Iris pigment epithelial cell (primary cell): ENCODE measurements at places on chromosomes 11 and 22.

GRCh38 chr11:64776425-64776824, 1.9 kb downstream of the SF1 start:
- DNase-seq = no peak

- DNase-seq = peak; percentile 37
These were observed 612 bp downstream of the IGF2 start for GRCh38 chr11:2138431-2139122.

DNA sequence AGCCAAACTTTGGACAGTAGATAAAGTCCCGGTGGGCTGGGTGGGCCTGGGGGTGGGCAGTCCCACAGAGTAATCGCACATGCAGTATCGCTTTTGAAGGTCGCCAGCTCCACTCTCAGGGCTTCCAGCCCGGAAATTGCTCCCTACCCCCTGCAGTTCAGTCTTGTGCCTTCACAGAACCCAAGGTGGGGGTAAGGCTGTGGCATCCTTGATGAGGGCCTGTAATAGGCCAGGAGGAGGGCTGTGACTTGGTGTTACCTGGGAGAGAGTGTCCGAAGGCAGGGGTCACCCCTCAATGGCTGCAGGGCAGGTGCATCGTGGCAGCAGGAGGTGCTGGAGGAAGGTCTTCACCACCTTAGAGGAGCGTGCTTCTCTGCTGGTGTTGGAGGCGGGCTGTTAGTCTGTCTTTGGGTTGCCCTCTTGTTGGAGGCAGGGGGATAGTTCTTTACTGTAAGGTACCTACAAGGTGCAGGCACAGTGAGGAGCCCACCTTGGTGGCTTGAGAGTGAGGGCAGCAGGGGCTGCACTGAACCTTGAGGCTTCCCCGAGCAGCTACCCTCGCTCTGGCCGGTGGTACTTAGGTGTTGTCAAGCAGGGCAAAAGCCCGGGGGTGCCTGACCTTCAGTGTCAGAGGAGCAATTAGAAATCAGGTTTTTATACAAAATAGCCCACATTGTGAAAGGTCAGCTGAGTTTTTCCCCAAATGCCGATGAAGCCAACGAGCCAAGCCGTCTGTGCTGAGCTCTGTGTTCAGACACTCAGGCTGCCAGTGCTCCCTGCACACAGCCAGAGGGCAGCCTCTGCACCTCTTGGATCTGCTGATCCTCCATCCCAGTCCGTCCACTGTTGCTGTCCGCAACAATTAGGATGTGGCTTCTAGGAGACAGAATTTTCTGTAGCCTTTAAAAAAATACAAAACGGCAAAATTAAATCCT, 21.9 kb downstream of the SAMM50 start:
- no peak for DNase-seq

- DNase-seq = no peak
These were observed 68.9 kb downstream of the C22orf31 start for GRCh38 chr22:28992565-28993356.

- no peak for DNase-seq
These were observed 91.9 kb upstream of the NTM start for GRCh38 chr11:131278472-131278871.

GRCh38 chr11:114219559-114220349, 76.4 kb upstream of the NNMT start:
- peak; percentile 93 for DNase-seq

GRCh38 chr11:125626288-125626950, 1.5 kb downstream of the CHEK1 start:
- DNase-seq = peak; percentile 69

- no peak for DNase-seq
These were observed 31.6 kb upstream of the PRR5 start for GRCh38 chr22:44670220-44670988.

GRCh38 chr11:40100162-40100553, 1359.3 kb downstream of the LRRC4C start:
- no peak for DNase-seq

GRCh38 chr11:18710545-18710944, 12.0 kb downstream of the TMEM86A start:
- no peak for DNase-seq

DNA sequence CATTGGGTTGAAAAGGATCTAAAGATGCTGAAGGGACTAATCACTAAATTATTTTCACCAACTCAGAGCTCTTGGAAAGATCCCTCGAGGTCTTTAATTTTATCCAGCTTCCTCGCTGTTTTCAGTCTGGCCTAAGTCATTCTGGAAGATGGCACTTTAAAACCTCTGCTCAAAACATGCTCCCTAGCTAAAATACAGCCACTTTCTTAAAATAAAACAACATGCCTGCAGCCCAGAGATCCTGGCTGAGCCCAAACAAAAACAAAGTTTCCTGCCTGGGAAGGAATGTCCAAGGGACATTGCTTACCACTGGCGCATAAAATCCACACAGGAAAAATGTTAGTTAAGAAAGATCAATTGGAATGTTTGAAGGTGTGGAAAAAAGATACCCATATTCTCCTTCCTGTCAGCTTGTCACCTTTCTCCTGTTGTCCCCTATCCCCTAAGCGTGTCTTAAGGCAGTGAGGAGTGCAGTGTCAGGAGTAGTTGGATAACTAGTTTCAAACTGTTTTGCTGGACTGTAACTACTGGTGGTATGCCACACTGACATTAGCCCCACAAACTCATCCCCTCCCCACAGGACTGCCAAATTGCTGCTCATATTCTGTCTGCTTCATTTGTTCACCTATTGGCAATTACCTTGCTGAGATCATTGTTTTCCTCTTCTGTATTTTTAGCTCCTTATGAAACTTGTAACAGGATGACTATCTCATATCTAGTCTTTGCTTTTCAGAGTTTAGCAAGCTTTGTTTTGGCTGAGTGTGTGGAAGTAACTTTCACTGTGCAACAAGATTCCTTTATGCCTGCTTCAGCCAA, 108.3 kb upstream of the SESN3 start:
- no peak for DNase-seq

DNA sequence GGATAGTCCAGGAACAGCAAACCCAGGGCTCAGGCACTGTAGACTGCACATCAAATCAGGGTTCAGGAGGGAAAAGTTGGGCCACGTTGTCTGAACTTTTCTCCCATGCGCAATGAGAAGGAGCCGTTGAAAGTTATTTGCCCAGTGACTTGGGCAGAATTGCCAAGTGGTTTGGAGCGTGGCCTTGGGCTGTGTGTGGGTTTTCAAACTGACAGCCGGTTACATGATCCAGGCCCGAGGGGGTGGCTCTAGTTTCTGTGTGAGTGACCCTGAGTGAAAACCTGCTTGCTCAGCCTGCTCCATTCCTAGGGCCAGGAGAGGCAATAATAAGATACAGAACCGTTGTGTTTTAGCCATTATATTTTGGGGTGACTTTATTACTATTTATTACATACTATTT, 20.3 kb downstream of the MB start:
- DNase-seq = no peak

- DNase-seq = no peak
These were observed 125.2 kb downstream of the LRRC4C start for GRCh38 chr11:41334007-41334933.

DNA sequence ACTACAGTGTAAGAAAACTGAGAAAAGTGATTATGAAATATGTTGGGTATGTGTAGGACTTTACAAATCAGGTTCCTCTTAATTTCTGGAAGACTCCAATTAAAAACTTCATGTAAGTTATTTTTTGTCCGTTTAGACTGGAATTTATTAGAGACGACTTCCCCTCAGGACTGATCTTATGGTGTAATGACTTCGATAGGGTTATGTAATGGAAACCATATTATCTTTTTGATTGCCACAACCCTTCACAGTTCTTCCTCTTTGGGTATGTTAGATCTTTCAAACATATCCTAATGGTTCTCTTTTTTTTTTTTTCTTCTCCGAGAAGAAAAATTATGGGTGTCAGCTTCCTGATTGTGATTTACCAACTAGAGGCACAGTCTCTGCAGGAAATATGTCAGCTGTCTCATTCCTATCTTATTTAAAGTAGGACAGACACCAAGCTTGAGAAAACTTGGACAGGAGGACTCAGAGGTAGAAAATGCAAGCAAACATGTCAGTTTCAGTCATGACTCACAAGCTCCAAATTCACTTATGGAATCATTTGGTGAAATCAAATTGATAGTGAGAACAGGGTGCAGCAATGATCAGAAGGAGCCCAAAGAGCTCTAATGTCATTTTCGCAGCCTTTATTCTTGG, 11.1 kb upstream of the LDLRAD3 start:
- DNase-seq = peak; percentile 67

DNA sequence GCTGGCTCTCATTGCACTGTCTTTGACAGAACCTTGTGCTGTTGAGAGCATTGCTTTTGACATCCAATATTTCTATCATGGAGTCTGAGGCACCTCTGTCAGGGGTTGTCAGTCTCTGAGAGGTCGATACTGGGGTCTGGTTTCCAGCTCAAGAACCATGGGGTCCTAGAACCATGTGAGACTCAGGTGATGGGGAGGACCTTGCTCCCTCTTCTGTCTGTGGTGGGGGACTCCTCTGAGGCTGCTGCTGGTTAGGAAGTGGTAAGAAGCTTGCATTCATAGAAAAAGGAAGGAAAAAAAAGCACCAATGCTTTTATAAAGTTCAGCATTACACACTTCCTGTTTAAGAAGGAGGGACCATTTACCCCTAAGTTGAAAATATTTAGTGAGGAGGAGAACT, 91.8 kb upstream of the CD44 start:
- DNase-seq = no peak

DNA sequence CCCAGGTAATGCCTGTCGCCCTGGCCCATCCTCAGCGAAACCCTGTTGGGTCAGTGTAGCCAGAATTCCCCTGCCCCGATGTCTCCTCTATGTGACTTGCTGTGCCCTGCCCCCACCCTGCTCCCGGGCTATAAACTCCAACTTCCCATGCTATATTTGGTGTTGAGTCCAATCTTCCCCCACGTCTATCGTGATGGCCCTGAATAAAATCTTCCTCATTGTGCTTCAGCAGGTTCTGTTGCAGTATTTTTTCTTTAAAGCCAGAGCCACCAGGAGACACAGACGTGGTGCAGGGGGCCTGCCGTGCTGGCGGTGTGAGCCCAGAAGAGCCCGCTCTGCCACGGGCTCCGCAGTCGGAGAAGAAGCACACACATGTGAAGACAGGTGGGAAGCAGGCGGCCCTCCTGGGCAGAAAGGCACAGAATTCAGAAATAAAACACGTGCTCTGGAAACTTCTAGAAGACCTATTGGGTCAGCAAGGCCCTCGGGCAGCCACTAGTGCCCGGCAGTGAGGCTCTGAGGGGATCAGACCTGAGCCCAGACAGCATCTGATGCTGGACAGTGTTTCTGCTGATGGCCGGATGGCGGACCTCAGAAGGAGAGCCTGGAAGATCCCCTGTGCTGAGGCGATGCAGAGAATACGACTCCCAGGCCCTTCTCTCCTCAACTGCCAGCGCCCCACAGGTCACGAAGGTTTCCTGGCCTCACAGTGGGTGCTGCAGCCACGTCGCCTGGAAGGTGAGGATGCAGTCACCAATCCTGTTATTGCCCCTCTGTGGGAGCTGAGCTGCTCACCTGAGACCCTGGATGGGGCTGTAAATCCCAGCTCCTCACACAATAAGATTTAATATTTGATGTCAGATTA, 501.9 kb downstream of the BRD1 start:
- DNase-seq = no peak

- DNase-seq = no peak
These were observed 392.3 kb downstream of the TMEM135 start for GRCh38 chr11:87429996-87430395.

- DNase-seq = no peak
These were observed 20.2 kb downstream of the CBX7 start for GRCh38 chr22:39132281-39132680.

DNA sequence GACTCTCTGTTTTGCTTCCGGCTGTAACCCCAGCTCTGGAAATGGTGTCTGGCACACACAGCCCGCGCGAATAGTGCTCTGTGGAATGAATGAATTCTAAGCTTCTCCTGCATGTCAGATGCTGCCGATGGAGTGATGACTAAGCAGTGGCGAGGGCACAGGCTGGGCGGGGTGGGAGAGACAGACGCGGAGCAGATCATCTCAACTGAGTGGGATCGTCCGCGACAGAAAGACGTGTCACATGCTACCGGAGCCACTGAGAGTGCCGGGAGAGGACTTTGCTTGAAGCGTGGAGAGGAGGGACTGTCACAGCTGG, 334.5 kb downstream of the CTTN start:
- DNase-seq = no peak

DNA sequence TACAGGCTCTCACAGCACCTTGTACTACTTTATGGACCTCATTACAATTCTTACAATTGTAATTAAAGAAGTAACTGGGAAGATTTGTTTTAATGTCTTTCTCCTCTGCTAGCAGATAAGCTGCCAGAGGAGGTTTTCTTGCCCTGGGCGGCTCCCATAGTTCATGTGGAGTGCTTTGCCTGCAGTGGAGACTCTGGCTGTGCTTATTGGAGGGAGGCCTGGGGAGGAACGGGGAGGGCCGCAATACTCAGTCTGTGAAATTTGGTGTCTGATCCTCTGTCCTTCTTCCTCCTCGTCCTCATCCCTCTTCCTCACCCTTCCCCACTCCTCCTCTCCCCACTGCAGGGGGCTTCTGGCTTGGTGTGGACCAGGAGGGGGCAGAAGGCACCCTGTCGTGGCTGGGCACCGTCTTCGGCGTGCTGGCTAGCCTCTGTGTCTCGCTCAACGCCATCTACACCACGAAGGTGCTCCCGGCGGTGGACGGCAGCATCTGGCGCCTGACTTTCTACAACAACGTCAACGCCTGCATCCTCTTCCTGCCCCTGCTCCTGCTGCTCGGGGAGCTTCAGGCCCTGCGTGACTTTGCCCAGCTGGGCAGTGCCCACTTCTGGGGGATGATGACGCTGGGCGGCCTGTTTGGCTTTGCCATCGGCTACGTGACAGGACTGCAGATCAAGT, 5.6 kb downstream of the SLC35C1 start:
- DNase-seq = no peak

DNA sequence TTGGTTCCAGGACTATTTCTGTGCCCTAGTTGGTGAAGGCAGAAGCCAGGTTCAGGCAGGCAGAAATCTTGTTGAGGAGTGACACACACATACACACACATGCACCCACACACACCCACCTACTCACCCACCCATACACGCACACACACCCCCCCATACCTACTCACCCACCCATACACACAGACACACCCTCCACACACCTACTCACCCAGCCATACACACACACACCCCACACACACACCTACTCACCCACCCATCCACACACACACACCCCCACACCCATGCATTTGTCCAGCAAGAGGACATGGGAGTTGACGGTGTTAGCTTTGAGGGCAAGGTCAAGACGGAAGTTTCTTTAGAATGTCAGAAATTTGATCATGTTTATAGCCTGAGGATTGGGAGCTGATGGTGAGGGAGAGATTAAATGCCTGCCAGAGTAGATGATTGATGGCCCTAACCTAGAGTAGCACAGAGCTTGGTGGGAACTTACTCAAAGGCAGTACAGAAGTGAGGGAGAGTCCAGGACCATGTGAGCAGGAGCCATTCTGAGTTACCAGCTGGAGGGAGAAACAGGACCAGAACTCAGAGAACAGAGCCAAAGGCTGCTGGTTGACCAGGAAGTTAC, 68.9 kb downstream of the CYB5R2 start:
- peak; percentile 6 for DNase-seq

GRCh38 chr22:42752230-42752746, 31.6 kb upstream of the A4GALT start:
- DNase-seq = no peak

- no peak for DNase-seq
These were observed at the start of gene CD81 for GRCh38 chr11:2376751-2377451. CD81 (plus strand) TSS chr11:2377310; CDS start chr11:2377550, 240 bp downstream.
